Neural progenitor cell (in vitro differentiated cells): ENCODE measurements at places on chromosomes 13 and 19. TPM values are rescaled to one million over a fixed set of nuclear protein-coding genes. Genes with fewer than 3 reads are reported as not detected.

DNA sequence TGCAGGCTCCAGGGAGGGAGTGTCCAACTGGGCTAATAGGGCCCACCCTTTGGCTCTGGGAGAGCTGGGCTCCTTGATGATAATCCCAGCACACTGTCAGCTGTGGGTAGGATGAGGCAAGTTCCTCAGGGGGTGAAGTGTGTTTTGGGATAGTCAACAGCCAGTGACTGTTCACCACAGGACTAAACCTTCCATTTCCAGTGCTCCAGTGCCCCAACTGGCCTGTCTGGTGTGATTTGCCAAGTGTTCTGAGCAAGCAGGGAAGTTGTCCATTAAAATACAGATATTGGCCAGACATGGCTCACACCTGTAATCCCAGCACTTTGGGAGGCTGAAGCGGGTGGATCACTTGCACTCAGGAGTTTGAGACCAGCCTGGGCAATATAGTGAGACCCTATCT, 150.9 kb downstream of the TM9SF2 start:
- no peak for DNase-seq

NFILZ gene
- total RNA-seq = not detected in 2 replicates

DNA sequence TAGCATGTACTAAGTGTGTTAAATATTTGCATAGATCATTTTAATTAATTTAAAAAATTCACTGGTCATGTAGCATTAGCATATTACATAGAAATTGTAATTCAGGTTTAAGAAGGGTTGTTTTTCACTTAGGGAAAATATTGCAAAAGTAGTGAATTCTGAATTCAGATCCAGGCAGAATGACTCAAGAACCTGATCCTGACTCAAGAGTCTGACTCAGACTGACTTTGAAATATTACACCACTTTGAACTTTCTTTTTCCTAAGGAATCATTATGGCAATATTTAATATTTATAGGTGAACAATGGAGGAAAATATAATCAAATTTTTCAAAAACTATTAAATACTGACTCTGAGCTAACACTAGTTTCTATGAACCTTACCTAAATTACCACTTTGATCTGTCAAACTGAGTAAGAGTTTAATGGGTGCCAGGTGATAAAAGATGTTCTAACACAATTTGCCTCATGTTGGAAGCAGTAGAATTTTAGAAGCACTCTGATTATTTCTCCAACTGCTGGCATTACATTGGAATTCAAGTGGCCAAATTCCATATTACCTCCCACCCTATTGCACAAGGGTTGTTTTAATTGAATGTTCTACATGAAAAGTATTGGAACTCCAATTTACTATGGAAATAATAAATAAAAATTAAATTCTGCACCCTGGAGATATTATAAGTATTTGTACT, 261.6 kb downstream of the SLITRK1 start:
- DNase-seq = no peak

- peak; percentile 65 for DNase-seq
These were observed 10.3 kb upstream of the BICRA start for GRCh38 chr19:47598407-47599349.
